ENCODE measurements at places on chromosomes 3 and 15.

DNA sequence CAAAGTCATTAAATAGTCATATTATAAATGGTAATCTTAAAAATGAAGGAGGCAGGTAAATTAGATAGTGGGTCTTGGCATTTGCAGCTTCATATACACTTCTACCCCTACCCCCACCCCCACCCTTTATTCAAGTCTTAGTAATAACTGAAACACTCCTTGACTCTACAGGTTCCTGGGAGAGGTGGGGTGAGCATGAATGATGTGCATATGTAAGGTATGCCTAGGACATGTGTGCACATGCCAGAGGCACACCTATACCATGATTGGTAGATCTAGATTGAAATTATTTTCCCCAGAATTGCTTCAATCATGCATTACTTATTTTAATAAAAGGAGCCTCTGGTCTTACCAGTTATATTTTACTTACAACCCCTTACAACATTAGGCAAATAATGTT, 40.1 kb upstream of the PDCD6IP start:
- no peak for DNase-seq

DNA sequence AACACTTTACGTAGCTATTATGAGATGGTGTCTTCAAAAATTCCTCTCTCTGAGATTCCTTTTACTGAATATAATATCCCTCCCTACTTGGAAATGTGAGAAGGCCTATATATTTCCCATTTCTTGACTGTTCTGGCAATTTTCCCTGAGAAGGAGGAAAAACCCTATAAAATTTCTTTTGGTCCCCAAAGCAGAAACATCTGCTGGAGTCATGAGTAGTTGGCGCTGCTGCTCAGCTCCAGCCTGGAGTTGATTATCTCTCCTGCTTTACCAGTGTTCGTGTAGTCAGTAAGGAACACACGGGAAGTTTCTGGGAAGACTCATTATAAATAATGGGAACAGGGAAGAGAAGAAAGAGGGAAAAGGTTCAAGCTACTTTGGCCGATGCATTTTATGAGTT, 680.1 kb downstream of the EPHA3 start:
- DNase-seq, result no peak

- DNase-seq, result no peak
Observed at GRCh38 chr3:139296141-139296718, 47.6 kb upstream of the MRPS22 start.

DNA sequence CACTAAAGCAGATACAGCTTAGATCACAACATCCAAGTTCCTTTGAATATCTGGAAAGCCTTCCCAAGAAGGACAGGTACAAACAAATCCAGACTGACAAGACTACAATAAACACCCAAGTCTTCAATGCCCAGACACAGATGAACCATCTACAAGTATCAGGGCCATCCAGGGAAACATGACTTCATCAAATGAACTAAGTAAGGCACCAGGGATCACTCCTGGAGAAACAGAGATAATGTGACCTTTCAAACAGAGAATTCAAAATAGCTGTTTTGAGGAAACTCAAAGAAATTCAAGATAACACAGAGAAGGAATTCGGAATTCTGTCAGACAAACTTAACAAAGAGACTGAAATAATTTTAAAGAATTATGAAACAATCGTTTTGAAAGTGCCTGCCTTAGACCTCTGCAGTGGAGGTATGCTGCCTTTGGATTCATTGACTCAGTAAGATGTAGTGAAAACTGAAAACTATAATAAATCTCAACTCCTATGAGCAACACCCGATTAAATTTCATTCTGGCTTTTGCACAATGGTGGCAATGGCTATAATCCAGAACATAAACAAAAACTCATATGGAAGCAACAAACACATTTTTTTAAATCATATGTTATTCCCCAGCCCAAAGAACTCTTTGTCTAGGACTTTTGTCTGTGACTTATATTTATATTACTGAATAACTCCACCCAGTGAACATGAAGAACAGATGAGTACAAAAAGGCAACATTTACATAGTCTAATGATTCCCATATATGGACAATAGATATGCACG, 12.6 kb upstream of the COL8A1 start:
- no peak for DNase-seq

- DNase-seq, result no peak
Observed at GRCh38 chr3:38313263-38313662, 31.2 kb downstream of the SLC22A14 start.

GRCh38 chr3:8555725-8556472, 54.3 kb downstream of the LMCD1 start:
- DNase-seq, result no peak

DNA sequence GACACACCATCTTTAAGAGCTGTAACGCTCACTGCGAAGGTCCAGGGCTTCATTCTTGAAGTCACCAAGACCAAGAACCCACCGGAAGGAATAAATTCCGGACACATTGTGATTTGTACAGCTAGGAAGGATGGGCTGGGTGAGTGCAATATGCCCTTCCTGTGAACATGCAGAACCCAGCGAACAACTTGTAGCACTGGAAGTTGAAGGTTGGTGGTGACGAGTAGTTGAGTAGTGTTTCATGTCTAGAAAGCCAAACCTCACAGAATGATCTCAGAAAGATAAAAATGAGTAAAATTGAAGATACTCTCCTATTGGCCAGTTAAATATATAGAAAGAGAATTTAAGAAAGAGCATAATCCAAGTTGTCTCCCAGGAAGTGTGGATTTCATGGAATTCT, 462.2 kb upstream of the CFAP20DC start:
- DNase-seq, result no peak

- no peak for DNase-seq
Observed at GRCh38 chr3:102512734-102513504, 78.1 kb downstream of the ZPLD1 start.

DNA sequence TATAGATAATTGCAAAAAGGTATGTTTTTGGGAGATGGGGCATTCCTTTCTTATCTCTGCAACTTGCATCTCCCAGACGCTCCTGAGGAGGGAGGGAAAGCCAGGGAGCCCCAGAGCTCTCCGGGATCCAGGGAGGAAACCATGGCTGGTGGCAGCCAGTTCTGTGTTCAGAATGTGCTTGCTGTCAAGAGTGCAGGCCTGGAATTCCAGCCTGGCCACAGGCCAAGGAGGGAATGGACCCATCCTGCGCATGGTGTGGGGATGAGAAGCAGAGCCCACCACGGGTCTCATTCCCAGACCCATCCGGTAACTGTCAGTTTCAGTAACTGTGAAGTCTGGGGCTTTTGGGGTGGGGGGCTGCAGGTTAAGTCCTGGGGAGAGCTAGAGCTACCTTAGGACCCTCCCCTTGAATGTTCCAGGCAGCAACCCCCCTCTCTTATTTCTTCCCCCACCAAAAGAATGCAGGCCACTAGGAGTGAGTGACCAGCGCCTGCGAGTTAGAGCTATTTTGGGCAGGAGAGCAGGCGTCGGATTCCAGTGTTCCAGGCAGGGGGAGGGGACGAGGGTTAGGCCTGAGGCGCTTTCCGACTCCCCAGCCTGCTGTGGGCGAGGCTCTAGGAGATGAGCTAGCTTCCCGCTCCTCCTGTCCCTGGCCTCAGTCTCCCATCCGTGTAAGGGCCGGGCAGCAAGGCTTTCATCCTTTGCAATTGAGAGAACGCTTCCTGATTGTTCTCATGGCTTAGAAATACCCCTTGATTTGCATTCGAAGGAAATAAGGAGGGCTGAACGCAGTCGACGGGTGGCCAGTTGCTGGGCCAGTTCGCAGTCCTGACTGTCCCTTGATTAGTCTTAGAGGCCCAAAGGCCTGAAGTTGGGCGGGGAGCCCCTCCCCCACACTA, 781 bp upstream of the DAG1 start:
- peak; percentile 65 for DNase-seq

DNA sequence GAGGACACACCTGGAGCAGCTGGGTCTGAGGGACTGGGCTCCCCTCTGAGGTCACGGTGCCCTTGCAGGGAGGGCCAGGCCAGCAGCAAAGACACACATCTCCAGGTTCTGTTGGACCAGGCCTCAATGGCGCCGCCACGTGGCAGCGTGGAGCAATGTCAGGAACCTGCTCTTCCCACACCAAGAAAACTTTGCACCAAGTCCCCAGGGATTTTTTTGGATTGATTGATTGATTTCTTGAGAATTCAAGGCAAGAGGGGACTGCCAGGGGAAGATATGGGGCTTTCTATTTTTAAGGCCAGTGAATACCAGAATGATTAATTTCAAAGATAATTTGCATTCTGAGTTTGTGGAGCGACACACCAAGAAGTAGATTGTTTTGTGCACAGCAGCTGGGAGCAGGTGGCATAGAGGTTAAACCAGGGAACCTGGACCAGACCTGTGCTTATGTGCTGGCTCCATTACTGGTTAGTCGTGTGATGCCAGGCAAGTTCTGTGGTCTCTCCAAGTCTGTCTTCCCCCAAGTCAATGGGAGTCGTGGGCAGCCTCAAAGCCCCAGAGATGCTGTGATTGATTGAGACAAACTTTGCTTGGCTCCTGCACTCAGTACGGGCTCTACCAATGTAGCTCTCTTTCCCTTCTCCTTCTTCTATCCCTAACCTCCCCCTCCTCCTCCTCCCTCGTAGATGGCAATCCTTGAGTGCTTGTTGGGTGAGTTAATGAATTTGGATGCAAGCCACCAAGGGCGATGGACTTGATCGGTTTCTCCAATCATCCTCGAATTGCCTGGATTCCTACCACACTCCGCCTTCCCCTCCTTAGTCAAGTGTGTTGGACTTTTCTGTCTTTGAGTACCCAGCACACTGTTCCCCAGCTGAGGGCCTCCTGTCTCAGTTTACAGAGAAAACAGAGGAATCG, 96.2 kb upstream of the TRPM1 start:
- DNase-seq, result peak; percentile 84

- peak; percentile 17 for DNase-seq
Observed at GRCh38 chr15:58566029-58566428, 134.2 kb downstream of the LIPC start.

DNA sequence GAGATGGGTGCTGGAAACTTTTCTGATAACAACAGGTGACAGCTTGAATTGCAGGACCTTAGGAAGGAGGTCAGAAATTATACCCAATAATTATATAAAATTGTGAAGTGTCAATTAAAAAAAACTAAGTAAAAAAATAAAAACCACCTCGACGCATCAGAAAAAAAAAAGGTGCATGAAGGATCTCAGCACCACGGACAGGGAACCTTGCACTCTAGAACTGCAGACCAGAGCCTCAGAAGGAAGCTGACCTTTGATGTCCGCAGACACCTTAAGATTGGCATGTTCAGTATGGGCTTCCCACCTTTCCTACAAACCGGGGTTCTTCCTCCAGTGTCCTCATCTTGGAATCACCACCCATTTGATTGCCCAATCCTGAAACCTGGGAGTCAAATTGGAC, 60.9 kb downstream of the SCN10A start:
- no peak for DNase-seq

DNA sequence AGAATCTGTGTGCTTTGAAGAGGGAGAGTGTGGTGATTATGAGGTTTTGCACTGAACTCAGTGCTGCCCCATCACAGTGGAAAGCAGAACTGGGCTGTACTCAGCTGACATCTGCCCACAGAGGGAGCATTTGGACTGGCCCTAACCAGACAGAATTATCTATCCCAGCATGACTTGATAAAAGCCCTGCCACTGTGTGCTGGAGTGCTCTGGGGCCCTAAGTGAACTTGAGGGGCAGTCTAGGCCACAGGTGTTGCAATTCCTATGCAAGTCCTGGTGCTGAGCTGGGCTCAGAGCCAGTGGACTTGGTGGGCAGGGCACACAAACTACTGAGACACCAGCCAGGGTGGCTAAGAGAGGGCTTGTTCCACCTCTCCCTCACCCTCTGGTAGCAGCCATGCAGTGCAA, 269.2 kb upstream of the CTNNB1 start:
- DNase-seq, result no peak

GRCh38 chr15:56038015-56038414, 44.6 kb upstream of the NEDD4 start:
- DNase-seq, result no peak

DNA sequence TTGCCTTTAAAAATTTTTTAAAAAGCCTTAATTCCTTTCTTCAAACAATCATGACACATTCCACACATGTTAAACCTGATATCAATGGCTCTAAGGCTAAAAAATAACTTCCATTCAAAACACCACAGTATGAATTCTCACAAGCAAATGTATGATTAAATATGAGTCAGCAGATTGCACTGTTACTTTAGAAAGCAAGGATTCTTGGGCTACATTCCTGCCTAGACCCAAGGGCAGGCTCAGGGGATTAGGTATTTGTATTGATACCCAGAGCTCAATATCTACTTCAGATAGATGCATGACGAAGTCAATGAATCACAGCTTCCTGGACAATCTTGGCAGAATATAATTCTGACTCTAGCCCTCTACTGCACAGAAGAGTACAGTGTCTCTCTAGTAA, 65.7 kb downstream of the RARB start:
- no peak for DNase-seq

- DNase-seq, result no peak
Observed at GRCh38 chr3:14507305-14507741, 32.8 kb downstream of the GRIP2 start.

GRCh38 chr3:139236336-139236735, 107.5 kb upstream of the MRPS22 start:
- DNase-seq, result no peak

All from H1 (cell line).